ENCODE measurements at places on chromosomes 13 and 19. TPM values are rescaled to one million over a fixed set of nuclear protein-coding genes. Genes with fewer than 3 reads are reported as not detected.

GRCh38 chr13:45821811-45822210, 29.7 kb downstream of the SIAH3 start:
- no peaks in the 10 kb centered on the region for H3K36me3 ChIP-seq
- H3K27ac ChIP-seq, result no peak overlapping the region
- no peaks in the 10 kb centered on the region for H3K4me1 ChIP-seq
- no peak for DNase-seq
- no peak overlapping the region for H3K4me3 ChIP-seq

MBD3L3 gene
- total RNA-seq, result not detected

KLK11 gene
- total RNA-seq, result not detected

ZIC5 gene
- 5.2 TPM for total RNA-seq

SHISA7 gene
- 0.03 TPM for total RNA-seq

- H3K36me3 ChIP-seq, result no peaks in the 10 kb centered on the region
- no peak overlapping the region for H3K27ac ChIP-seq
- no peak for DNase-seq
Observed at GRCh38 chr13:69101841-69102240, 1005.8 kb upstream of the ATXN8OS start.

GRCh38 chr19:30649934-30650614, 277.9 kb downstream of the ZNF536 start:
- no peaks in the 10 kb centered on the region for H3K36me3 ChIP-seq
- peaks cover 49% of the 10 kb centered on the region for H3K27me3 ChIP-seq
- H3K4me1 ChIP-seq, result no peaks in the 10 kb centered on the region
- no peak overlapping the region for H3K27ac ChIP-seq
- DNase-seq, result peak; percentile 38

RGL3 gene
- 22.6 TPM for total RNA-seq

- no peak overlapping the region for H3K4me3 ChIP-seq
- no peaks in the 10 kb centered on the region for H3K27me3 ChIP-seq
- H3K27ac ChIP-seq, result no peak overlapping the region
- no peak for DNase-seq
- no peaks in the 10 kb centered on the region for H3K4me1 ChIP-seq
Observed at GRCh38 chr13:73310366-73310765, 251.6 kb downstream of the KLF5 start.

DNA sequence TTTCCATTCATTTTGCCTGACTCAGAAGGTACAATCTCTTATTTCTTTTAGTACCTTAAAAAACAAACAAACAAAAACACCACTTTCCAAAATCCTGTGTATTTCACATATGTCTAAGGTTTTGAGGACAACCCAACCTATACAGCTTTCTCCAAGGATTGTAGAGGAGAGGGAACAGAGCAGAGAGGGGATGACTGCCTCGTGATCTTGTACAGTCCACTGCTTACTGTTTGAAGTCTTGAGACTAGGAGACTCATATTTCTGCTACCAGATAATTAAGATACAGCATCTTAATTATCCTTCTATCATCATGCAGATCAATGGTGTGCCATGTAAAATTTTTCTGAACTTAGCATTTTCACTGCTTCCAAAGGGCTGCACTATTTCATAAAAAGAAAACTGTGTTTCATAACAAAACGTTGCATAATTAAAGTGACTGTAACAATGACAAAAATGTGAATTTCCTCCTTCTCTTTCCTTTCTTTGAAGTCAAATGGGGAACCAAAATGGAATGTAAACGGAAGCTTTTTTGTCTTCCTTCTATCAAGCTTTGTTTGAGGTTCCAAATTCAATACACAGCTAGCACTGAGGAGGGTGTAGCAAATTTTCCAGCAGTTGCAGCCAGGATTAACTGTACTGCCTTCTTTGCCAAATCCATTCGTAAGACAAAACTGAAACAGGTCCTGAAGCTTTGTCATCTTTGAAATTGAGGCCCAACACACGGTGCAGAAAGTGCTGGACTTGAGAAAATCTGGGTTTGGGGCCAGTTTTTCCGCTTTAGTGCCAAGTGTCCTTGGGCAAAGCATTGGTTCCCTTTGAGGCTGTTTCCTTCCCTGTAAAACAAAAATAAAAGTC, 34.9 kb upstream of the RCBTB2 start:
- H3K27ac ChIP-seq, result no peak overlapping the region
- H3K36me3 ChIP-seq, result no peaks in the 10 kb centered on the region
- no peak for DNase-seq
- no peaks in the 10 kb centered on the region for H3K27me3 ChIP-seq
- H3K4me1 ChIP-seq, result no peaks in the 10 kb centered on the region
- H3K4me3 ChIP-seq, result no peak overlapping the region

PSPN gene
- total RNA-seq, result 1.6 TPM

DNA sequence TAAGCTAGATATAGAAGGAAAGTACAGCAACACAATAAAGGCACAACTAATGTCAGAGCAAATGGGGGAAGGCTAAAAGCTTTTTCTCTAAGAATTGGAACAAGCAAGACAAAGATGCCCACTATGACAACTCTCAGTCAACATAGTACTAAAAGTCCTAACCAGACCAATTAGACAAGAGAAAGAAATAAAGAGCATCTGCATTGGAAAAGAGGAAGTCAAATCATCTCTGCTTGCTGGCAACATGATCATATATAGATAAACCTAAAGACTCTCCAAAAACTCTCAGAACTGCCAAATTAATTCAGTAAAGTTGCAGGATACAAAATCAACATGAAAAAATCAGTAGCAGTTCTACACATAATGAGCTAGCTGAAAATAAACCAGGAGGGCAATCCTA, 542.0 kb downstream of the DIAPH3 start:
- no peak overlapping the region for H3K27ac ChIP-seq
- no peaks in the 10 kb centered on the region for H3K36me3 ChIP-seq
- no peaks in the 10 kb centered on the region for H3K27me3 ChIP-seq
- H3K4me1 ChIP-seq, result no peaks in the 10 kb centered on the region
- no peak for DNase-seq

- no peak overlapping the region for H3K4me3 ChIP-seq
- peaks cover 11% of the 10 kb centered on the region for H3K4me1 ChIP-seq
- no peak overlapping the region for H3K27ac ChIP-seq
- DNase-seq, result no peak
Observed at GRCh38 chr19:848386-848921, 3.6 kb upstream of the ELANE start.

GRIK5 gene
- total RNA-seq, result 0.62 TPM

DNA sequence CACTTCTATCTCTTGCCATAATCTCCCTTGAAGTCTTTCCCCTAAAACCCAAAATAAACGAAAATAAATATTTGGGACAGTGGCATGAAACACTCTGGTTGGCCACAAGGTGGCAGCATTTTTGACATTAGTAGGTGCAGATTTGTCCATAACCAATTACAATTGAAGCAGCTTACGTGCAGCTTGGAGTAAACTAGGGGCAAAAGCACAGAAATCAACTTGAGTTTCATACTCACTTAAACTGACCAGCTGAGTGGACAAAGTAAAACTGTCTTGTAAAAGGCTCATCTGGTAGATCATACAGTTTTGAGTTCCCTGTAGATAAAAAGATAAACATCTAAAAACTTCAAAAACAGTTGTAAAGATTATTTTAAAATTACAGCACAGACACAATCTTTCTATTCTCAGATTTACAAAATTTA, 18.8 kb downstream of the PDCD5 start:
- H3K4me1 ChIP-seq, result no peaks in the 10 kb centered on the region
- no peak overlapping the region for H3K4me3 ChIP-seq
- no peaks in the 10 kb centered on the region for H3K27me3 ChIP-seq
- DNase-seq, result peak; percentile 13
- peaks cover 30% of the 10 kb centered on the region for H3K36me3 ChIP-seq

- no peaks in the 10 kb centered on the region for H3K4me1 ChIP-seq
- no peak for DNase-seq
- no peak overlapping the region for H3K4me3 ChIP-seq
Observed at GRCh38 chr13:41565216-41565615, 107.9 kb downstream of the RGCC start.

FCGBP gene
- total RNA-seq, result 6.4 TPM

NCCRP1 gene
- 0.46 TPM for total RNA-seq

DNA sequence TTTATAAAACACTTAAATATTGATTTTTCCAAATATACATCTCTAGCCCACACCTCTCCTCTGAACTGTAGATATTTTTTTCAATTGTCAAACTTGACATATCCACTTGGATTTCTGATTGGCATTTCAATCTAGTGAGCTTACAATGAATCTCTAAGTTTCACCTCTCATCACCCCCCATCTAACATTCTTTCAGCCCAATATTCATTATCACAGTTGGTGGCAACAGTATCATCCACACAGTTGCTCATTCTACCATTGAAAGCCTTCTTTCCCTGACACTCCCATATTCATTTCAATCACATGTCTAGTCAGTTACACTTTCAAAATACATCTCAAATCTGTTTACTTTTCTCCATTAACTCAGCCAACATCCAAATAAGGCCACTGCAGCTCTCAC, 385.2 kb downstream of the PCDH20 start:
- no peaks in the 10 kb centered on the region for H3K27me3 ChIP-seq
- no peaks in the 10 kb centered on the region for H3K4me1 ChIP-seq

DNA sequence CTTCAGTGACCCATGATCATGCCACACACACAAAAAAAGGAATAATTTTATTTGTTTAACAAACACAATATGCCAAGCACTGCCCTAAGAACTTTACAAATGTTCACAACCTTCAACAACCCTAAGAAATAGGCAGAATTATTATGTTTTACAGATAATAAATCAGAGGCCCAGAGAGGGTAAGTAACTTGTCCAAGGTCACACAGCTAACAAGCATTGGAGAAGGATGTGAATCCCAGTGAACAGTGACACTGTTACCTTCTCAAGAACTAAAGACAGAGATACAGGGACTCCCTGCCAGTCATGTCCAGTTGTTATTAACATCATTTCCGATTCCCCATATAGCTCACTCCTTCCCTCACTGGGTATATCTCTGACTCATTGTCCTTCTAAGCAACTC, 13.6 kb downstream of the CEACAM20 start:
- DNase-seq, result no peak
- no peak overlapping the region for H3K27ac ChIP-seq
- no peaks in the 10 kb centered on the region for H3K27me3 ChIP-seq
- no peak overlapping the region for H3K4me3 ChIP-seq
- no peaks in the 10 kb centered on the region for H3K36me3 ChIP-seq

MPV17L2 gene
- 13.3 TPM for total RNA-seq

TRAPPC5 gene
- 101 TPM for total RNA-seq

GRCh38 chr19:40216013-40216776, 2.0 kb downstream of the TTC9B start:
- no peak for DNase-seq
- H3K4me1 ChIP-seq, result peaks cover 27% of the 10 kb centered on the region
- H3K36me3 ChIP-seq, result no peaks in the 10 kb centered on the region
- peaks cover 23% of the 10 kb centered on the region for H3K27me3 ChIP-seq

- no peaks in the 10 kb centered on the region for H3K36me3 ChIP-seq
- H3K27ac ChIP-seq, result no peak overlapping the region
- DNase-seq, result no peak
- peaks cover 3% of the 10 kb centered on the region for H3K4me1 ChIP-seq
- H3K4me3 ChIP-seq, result no peak overlapping the region
- no peaks in the 10 kb centered on the region for H3K27me3 ChIP-seq
Observed at GRCh38 chr13:30113551-30113950, 193.8 kb downstream of the KATNAL1 start.

GRCh38 chr19:33399745-33400681, 26.5 kb downstream of the CEBPG start:
- no peak for DNase-seq
- H3K4me3 ChIP-seq, result no peak overlapping the region
- H3K27ac ChIP-seq, result no peak overlapping the region
- H3K36me3 ChIP-seq, result no peaks in the 10 kb centered on the region
- no peaks in the 10 kb centered on the region for H3K27me3 ChIP-seq

DNA sequence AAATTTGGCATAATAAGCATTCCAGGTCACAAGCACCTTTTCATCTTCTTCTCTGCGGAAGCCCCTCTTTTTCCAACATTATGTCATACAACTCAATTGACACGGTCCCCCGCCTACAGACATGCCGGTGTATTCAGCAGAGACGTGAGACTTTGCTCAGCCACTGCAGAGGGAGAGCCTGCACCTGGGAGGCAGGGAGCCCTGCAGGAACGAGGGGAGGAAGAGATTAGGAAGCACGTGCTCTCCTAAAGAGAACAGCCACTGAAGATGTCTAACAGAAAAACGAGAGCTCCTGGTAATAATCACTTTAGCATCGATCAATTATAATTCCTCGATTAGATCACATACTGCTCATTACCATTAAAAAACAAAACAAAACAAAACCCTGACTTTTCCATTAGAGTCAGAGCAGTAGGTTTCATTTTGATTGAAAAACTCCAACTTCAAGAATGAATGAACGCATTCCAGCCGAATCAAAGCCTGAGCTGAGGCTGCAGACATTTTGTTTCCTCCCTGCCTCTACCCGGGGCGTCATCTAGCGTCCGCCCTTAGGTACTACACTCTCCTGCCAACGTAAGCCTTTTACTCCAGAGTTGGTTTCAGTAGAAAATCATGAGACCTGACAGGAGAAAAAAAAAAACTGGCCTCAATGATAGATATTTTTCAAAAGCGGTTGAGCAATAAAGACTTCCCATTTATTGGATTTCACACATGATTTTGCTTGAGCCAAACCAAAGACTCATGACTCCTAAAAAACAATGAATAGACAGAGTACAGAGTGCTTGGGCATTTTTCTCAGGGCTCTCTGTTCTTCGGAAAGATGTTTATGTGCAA, 194.5 kb downstream of the KATNAL1 start:
- no peak overlapping the region for H3K27ac ChIP-seq
- H3K4me1 ChIP-seq, result peaks cover 3% of the 10 kb centered on the region
- DNase-seq, result peak; percentile 62
- peak overlapping the region; percentile 29 for H3K4me3 ChIP-seq

DNA sequence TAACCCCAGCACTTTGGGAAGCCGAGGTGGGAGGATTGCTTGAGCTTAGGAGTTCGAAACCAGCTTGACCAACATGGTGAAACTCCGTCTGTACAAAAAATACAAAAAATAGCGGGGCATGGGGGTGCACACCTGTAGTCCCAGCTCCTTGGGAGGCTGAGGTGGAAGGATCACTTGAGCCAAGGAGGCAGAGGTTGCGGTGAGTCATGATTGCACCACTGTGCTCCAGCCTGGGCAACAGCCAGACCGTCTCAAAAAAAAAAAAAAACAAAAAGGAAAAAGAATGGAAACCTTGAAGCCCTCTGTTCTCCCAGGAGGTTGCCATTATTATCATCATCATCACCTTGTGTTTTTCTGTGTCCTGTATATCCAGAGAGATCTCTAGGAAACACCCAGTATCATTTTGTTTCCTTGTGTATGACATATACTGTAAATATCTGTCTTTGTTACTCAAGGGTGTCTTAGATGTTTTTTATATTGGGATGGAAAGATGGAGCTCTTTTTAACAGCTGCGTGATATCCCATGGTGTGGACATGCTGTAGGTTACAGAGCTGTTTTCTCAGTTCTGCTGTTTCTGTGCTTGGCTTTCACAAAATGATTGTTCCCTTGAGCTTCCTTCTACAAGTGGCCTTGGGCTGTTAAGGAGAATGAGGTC, 11.8 kb downstream of the CHAF1A start:
- no peak overlapping the region for H3K27ac ChIP-seq
- H3K4me3 ChIP-seq, result no peak overlapping the region
- H3K27me3 ChIP-seq, result no peaks in the 10 kb centered on the region
- peaks cover 4% of the 10 kb centered on the region for H3K36me3 ChIP-seq

GRCh38 chr13:106702505-106702904, 134.6 kb upstream of the ARGLU1 start:
- no peaks in the 10 kb centered on the region for H3K27me3 ChIP-seq
- no peaks in the 10 kb centered on the region for H3K36me3 ChIP-seq
- DNase-seq, result no peak
- H3K27ac ChIP-seq, result no peak overlapping the region
- H3K4me3 ChIP-seq, result no peak overlapping the region

All from Panc1 (cell line).